Cortex of kidney (tissue), 1 donor: ENCODE measurements at places on chromosomes 1 and 21.

- no peak for DNase-seq
Observed at GRCh38 chr1:18262726-18263125, 155.1 kb downstream of the IGSF21 start.

- DNase-seq = no peak
Observed at GRCh38 chr21:16770266-16770665, 742.6 kb upstream of the CXADR start.

DNA sequence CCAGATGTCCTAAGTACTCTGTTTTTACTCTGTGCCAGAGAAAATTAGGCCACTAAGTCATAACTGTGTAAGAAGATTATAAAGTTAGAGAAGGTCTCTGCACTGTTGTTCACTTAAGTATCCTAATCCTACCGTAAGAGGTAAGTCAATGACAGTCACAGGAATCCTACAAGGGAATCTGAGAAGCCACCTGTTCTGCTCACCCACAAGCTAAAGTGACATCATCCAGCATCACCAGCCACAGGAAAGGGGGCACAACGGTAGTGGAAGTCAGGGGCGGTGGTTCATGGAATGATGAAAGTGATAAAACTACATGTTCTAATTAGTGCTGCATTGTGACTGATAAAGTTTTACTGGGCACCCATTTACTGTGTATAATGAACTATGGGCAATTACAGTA, 92.7 kb downstream of the PLD5 start:
- no peak for DNase-seq

DNA sequence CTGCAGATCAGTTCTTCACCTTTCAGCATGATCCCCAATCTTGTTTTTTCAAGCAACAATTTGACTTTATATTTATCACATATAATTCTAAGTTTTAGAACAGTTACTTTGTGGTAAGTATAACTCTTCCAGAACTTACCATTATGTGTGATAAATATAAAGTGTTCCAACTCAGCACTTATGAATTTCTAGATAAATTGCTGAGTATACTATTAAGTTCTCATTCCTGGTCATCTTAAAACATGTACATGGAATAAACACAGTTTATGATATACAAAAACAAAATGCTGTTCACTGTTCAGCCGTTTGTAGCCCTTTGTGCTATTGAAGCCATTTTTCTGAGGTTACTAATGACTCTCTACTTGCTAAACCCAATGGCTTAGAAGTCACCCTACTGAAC, 5.1 kb upstream of the XPR1 start:
- no peak for DNase-seq

- DNase-seq = no peak
Observed at GRCh38 chr1:27862671-27863537, 9.4 kb upstream of the THEMIS2 start.

DNA sequence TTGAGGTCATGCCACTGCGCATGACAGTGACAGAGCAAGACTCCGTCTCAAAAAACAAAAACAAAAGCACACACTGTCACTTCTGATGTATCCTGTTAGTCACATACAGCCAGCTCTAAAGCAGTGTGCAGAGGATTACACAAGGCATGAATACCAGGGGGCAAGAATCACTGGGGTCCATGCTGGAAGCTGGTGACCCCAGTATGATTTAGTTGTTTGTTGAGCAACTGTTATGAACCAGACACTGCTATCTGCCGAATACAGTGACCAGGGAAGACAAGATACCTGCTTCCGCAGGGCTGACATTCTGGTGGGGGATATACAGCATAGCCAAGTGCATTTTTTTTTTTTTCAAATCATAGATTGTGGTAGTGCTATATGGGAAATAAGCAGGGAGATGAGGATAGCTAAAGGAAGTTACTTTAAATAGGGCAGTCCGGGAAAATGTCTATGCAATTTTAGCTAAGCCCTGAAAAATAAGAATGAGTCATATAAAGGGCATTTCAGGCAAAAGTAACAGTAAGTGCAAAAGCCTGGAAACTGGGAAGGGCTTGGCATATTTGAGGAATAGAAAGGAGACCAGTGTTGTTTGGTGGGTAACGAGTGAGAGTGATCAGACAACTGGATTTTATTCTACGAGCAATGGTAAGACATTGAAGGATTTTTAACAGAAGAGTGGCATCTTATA, 69.7 kb downstream of the ADSS2 start:
- no peak for DNase-seq

GRCh38 chr1:202107801-202108731, 14.7 kb upstream of the GPR37L1 start:
- DNase-seq = no peak

GRCh38 chr1:202143011-202143767, 1.3 kb downstream of the ARL8A start:
- DNase-seq = no peak

GRCh38 chr1:3476666-3477065, 22.2 kb downstream of the ARHGEF16 start:
- no peak for DNase-seq

GRCh38 chr1:234780531-234781162, 170.7 kb upstream of the IRF2BP2 start:
- no peak for DNase-seq

- DNase-seq = no peak
Observed at GRCh38 chr1:165960136-165960535, 132.7 kb downstream of the UCK2 start.

GRCh38 chr21:34744801-34745200, 76.0 kb downstream of the CLIC6 start:
- no peak for DNase-seq

DNA sequence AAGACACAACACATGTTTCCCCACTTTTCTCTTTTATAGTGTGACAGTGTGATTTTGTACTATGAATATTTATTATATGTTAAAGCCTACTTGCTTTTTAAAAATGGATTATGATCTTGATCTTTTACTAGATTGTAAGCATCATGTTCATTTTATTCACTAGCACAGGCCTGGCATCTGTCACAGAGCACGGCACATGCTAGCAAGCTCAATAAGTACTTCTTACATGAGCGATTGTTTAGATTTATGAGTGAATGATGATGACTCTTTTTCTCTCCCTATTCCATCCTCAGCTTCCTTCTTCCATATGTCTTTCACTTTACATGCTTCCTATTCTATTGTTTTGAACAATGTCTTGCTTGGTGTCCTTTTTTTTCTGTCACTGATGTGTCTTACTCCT, 1454.1 kb downstream of the MRPL39 start:
- DNase-seq = no peak

- no peak for DNase-seq
Observed at GRCh38 chr21:45972716-45973474, 8.7 kb upstream of the COL6A1 start.

DNA sequence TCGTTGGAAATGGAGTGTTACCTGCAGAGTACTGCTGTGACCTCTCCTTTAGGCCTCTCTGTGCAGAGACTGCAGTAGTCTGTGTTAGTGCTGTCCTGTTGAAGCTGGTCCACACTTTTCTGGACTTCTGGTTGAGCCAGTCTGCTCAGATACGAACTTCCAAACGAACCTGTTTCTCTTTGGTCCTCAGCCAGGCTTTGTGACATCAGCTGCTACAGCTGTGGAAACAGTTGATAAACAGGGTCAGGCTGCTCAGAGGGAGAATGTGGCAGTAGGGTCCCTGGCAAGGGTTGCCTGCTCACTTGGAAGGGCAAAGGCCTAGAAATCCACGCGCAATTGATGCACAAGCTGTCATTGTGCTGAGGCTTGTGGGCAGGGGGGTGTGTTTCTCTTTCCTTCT, 98.8 kb downstream of the NOS1AP start:
- no peak for DNase-seq

- no peak for DNase-seq
Observed at GRCh38 chr21:32350981-32351380, 41.8 kb downstream of the URB1 start.

GRCh38 chr21:35088319-35088771, 39.2 kb upstream of the RUNX1 start:
- no peak for DNase-seq

DNA sequence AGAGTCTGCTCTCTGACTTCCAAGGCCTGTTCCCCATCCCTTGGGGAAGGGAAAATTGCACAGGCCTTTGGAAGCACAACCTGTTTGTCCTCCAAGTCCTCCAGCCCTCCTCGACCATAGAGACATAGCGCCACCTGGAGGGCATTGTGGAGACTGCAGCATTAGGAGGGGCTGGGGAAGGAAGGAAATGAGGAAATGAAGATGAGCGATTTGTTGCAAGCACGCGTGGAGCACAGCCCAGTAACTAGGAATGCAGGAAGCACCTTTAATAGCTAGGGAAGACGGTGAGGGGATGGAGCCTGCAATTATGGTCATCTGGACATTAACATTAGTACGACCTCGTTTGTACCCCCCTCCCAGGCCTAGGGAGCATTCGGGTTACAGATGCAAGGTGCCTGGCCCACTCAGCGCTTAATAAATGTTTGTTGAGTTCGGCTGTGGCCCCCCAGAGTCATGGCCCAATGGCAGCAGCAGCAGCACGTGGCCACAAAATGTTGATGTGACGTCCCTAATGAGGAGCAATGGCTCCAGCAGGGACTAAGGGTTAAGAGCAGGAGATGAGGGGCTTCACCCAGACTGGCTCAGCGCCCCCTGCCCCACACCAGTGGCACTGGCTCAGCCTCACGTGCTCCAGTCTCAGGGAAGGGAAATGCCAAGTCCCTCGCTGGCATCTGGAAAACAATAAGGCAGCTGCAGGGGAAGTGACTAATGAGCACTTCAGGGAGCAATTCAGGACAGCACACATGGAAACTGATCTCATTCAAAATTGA, 8.0 kb upstream of the CAMK2N1 start:
- DNase-seq = no peak

- no peak for DNase-seq
Observed at GRCh38 chr1:27957655-27958054, 2.1 kb upstream of the XKR8 start.

DNA sequence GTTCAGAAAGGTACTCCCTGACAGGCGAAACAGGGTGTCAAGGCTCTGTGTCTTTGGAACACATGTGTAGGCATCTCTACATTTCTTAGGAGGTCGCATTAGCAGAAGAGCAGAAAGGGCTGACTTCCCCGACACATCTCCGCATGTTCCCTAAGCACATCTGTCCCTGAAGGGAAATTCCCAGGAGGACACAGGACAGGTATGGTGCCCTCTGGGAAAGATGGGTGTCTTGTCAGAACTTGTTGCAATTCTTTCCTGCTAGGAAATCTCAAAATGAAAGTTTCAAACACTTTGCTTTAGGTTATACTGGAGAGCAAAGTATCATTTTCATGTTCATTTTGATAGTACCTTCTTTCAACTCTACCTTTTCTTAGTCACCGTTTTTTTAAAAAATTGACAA, 2.0 kb downstream of the DSCAM start:
- DNase-seq = no peak

DNA sequence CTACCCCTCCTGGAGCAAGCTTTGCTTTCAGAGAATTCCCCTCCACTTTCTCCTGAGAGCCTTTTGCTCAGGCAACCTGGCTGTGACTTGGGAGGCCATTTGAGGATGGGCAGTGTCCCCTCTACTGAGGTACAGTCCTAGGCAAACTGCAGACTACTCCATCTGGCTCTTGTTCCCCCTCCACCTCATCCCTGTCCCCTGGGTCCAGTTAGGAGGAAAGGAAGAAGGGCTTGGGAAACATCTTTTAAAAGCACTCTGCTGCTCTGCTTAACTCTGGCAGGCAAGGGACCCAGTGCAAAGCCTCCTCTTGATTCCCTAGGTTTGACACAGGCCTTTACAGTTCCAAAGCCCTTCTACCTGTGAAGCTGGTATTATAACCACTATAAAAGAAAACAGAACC, 108.2 kb downstream of the NAV1 start:
- DNase-seq = no peak

DNA sequence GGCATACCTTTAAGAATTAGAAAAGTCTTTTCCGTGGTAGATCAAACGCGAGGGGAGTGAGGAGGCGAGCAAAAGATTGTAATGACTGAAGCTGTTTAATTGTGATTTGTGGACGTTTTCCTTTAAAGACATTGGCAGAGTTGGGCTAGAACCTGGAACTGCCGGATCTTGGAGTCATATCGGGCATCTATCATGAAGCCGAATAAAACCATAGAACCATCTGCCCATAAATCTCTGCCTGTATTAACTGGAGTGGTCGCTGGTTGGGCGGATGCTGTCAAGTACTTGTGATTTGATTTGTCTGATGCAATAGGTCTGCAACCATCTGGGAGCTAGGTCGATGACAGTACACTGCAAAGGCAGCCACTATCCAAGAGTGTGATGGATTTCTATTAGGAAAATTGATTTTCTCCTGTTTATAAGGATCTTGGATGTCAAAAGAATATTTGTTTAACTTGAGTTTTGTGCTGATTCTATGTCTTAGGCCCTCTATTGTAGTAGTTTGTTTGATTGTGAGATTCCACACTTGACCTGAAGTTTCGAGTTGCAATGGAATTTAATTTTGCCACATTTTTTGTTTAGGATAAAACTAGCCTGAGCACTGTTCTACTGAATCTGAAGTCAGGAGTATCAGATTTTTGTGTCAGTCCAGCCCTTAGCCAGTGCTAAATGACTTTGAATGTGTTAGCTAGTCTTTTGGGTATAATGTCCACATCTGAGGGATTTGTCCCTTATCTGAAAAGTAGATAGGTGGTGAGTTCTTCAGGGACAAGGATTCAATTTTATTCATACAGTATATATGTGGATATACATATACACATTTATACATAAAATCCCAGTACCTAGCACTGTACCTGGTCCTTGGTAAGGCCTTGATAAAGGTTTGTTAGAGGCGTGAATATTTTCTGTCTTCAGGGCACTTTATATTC, 1.2 kb downstream of the SARS1 start:
- no peak for DNase-seq

DNA sequence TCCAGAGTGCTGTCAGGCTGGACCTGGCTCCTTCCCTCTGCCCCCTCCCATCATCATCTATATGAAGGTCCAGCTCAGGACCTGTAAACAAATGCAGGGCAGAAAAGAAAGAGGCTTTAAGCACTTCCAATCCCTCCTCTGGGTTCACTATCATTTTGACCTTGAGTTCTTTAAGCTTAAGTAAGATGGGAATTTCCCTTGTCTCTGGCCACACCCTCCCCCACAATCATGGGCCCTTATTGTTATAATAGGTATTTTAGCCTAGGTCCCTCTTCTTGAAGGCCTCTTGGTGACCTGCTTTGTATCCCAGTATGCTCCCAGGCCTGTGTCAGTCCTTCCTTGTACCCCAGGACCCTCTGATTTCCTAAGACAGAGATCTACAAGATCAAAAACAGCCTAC, 45.1 kb upstream of the EPS15 start:
- DNase-seq = no peak

DNA sequence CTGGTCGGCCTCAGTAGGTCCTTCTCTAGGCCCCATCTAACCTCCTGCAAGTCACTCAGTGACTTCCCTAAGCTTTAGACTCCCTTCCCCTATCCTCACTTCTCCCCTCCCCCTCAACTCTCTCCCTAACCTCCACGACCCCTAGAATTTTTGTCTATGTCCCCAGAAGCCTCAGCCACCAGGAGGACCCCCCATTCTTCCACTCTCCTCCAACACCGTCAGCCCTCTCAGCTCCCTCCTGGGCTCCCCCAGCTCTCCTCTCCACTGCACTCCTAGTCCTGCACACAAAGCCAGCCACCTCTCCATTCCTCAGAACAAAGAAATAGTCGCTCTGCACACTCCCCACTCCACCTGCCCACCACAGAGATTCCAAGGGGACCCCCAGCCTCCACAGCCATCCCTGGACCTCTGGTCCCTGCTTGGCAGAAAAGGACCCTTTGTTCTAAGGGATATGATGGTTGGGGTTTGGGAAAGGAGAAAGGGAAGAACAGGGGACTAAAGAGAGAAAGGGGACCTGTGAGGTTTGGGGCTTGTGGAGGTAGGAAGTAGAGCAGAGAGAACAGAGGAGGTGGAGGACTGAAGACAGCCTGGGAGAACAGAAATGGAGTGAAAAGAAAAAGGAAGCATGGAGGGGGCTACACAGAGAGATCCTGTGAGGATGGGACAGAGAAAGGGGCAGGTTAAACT, 2.8 kb downstream of the ARHGEF2 start:
- DNase-seq = no peak

- no peak for DNase-seq
Observed at GRCh38 chr1:46969014-46969619, 27.8 kb upstream of the CYP4A11 start.
